Kidney glomerular epithelial cell (primary cell): ENCODE measurements at places on chromosomes 7 and 10.

DNA sequence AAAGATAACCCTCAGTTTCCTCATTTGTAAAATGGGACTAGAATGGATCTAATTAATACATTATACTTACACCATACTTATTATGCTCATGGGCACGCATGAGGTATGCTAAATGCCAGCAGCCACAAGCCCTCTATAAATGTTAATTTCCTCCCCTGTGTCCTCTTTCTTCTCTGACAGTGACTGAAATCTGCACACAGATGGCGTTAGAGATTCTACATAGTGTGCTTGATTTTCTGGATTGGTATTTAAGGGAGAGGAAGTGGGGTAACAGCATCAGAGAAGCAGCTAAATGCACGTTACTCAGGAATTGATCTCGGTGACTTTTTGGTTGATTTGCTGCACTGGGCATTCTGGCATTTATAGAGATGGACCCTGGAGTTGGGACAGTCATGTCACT lies 568.5 kb downstream of the CALN1 start:
- DNase-seq: no peak

- DNase-seq: peak; percentile 75
These were observed 176.5 kb downstream of the TCF7L2 start for GRCh38 chr10:113126229-113127201.

DNA sequence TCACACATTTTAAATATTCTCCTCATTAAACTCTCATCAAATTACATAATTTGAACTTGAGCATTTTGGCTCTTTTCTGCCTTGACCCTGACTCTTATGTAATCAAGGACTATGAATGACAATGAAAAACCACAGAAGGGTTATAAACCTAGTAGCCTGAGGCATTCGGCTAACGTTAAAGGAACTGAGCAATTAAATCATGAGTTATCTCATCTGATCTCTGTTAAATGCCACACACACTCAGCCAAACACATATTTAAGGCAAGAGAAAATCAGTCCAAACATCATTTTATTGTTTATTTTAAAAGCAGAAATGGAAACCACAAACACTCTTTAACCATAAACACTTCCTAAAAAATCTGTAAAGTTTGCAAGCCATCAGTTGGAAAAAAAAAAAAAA lies 204.3 kb downstream of the DGKI start:
- no peak for DNase-seq

DNA sequence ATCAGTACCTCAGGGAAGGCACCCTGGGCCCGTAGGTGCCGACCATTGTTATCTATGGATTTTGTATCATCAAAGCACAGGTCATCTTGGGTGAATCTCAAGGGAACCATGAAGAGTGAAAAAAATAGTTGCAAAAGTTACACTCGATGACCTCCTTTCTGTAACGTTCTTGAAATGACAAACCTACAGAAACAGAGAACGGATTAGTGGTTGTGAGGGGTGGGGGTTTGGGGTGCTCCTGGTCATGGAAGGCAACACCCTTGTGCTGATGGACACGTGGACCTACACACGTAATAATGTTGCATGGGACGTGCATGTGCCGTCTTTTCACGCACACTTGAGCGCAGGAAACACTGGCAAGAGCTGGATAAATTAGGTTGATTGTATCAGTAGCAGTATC lies 655.9 kb downstream of the SDK1 start:
- no peak for DNase-seq
